ENCODE measurements at places on chromosomes 16 and 17.
A peak's percentile ranks its signal among the peaks of the same experiment; 100 is the strongest.

DNA sequence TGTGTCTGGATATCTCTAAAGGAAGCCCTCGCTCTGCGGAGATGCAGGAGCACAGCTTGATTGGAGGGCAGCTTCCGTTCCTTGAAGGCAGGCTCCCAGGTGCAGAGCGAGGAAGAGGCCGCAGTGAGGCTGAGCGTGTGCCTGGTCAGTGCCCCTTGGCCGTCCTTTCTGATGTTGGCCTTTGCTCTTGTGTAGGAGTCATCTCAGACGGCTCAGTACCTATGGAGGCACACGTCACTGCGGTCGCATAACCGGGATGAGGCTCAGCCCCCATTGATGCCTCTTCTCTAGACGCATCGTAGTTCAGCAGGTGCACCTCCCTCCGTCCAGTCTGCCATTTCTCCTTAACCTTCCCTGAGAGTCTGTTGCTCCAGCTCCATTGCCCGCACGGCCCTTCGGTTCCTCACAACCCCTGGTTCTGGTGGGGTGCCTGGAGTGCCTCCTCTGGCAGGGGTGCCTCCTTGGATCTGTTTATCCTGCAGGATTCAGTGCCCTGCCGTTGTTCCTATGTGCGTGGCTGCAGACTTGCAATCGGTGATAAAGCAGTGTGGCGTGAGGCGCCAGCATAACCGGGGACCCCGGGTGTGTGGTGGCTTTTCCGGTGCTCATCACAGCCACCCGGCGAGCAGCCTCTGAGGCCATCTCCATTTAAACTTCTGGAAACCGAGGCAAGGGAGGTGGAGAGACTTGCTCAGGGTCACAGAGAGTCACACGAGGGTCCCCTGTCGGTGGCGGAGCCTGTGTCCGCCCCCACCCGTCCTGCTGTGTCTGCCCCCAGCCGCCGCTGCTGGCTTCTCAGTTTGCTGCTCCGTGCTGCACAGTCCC lies 188.8 kb upstream of the CHMP6 start:
- DNase-seq = no peak

GRCh38 chr17:80967404-80967872 lies 24.2 kb upstream of the CHMP6 start:
- no peak for DNase-seq

DNA sequence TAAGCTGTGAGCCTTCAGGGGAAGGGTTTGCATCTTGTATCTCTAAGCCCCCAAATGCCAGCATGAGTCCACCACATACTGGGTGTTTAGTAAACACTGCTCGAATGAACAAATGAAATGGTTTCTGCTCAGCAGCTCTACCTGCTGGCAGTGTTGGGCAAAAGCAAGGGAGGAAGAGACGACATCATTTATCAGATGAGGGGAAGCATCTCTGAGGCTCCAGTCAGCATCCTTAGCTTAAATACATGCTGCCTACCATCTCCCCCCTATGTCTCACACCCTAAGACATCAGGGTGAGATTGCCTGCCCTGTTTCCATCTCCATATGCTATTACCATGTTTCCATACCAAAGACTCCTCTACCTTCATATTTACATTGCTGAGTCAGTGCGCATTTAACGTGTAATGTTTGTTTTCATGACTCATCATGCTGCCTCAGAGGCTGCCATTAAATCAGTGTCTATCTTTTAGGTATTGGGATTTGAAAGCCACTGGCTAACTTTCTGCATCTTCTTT lies 379.8 kb downstream of the UTP18 start:
- DNase-seq = no peak

DNA sequence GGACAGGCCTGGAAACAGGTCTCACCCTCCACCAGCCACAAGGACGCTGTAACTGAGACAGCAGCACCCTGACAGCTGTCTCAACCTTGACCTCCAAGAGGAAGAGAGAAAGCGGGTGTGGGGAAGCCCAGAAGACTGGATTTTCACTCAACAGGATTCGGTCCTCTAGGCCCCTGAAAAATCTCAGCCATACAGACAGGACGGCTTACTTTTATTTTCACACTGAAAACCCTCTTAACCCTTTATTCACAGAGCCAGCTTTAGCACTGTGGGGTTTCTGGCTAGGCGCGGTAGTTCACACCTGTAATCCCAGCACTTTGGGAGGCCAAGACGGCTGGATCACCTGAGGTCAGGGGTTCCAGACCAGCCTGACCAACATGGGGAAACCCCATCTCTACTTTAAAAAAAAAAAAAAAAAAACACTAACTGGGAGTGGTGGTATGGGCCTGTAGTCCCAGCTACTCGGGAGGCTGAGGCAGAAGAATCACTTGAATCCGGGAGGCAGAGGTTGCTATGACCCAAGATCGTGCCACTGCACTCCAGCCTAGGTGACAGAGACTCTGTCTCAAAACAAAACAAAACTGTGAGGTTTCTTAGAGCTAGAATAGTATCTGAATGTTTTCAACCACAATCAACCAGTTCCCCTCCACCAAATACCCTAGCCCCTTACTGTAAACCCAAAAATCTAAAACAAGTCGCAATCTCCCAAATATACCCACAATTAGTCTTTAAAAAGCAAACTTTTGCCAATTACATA lies 5.3 kb downstream of the ANKRD11 start:
- DNase-seq = no peak

- no peak for DNase-seq
Measured at GRCh38 chr16:31009894-31010584, 399 bp downstream of the STX1B start.

DNA sequence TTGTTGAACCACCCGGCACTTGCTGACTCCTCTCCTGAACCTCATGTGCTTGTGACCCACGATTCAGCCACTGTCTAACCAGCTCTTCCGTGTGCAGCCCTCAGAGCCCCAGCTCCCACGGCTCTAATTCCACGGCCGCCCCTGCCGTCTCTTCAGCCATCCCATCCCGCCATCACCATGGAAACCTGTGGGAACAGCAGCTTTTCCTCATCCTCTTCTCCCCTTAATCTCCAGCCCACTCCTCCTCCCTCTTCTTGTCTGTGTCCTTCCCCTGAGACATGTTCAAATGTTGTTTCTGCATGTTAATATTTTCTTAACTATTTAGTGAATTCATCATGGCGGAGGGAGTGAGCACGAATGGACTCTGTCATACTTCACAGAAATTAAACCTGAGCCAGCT lies 285.2 kb downstream of the CDH13 start:
- no peak for DNase-seq

GRCh38 chr17:40177275-40177874 lies at the start of gene RAPGEFL1:
TSS of gene RAPGEFL1 (plus strand) at chr17:40177470. CDS start at chr17:40177862, 392 bp downstream.
- DNase-seq = peak; percentile 73

GRCh38 chr17:61875804-61876203 lies 12.5 kb upstream of the BRIP1 start:
- DNase-seq = no peak

GRCh38 chr16:75570396-75571065 lies 4.4 kb downstream of the GABARAPL2 start:
- no peak for DNase-seq

GRCh38 chr16:11667824-11668622 lies at the start of gene SNN:
TSS of gene SNN (plus strand) at chr16:11668455. CDS start at chr16:11676060, 7,605 bp downstream.
- DNase-seq = peak; percentile 64

DNA sequence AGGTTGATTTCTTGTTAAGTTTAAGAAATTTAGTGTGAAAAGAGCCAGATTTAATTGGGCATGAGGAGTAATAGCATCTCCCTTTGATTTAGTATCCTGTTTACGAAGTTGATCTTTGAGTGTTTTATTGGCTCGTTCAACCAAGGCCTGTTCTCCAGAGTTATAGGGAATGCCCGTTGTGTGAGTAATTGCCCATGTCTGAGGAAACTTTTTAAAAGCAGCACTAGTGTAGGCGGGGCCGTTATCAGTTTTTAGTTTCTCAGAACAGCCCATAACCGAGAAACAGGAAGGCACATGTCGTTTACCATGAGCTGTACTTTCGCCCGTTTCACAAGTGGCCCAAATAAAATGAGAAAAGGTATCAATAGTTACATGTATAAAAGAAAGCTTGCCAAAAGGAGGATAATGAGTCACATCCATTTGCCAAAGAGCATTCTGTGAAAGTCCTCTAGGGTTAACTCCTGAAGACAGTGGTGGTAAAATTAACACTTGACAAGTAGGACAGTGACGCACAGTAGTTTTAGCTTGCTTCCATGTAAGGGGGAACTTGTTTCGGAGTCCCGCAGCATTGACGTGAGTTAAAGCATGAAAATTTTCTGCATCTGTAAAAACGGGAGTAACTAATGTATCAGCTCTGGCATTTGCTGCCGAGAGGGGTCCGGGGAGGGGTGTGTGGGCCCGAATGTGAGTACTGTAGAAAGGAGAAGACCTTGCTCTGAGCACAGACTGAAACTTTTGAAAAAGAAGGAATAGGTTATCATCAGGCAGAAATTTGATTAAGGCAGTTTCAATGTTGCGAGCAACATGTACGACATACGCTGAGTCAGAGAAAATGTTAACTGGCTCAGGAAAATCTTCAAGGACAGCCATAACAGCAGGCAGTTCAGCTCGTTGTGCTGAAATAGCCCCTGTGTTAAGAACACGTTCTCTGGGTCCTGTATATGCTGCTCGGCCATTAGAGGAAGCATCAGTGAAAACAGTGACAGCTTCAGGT lies 18.5 kb upstream of the KCTD5 start:
- DNase-seq = no peak

GRCh38 chr16:34802848-34803599 lies 1343.6 kb downstream of the TP53TG3F start:
- no peak for DNase-seq
